ENCODE measurements at places on chromosomes 7 and 10. TPM values are rescaled to one million over a fixed set of nuclear protein-coding genes. Genes with fewer than 3 reads are reported as not detected.

The AGBL3 gene
- polyA plus RNA-seq, result 14.1 TPM

The NPFFR1 gene
- polyA plus RNA-seq, result 0.17 TPM

The FHIP2A gene
- 31.0 TPM for polyA plus RNA-seq

The ATP6V0E2 gene
- 26.1 TPM for polyA plus RNA-seq

The PALD1 gene
- polyA plus RNA-seq, result 12.7 TPM

The PIK3CG gene
- polyA plus RNA-seq, result 2.7 TPM

The LIPF gene
- polyA plus RNA-seq, result 0.35 TPM

The ACTL6B gene
- polyA plus RNA-seq, result 0.09 TPM

The PILRA gene
- 6.3 TPM for polyA plus RNA-seq

The ACSL5 gene
- 5.5 TPM for polyA plus RNA-seq

The EEPD1 gene
- polyA plus RNA-seq, result 8.4 TPM

The WNT2 gene
- 0.77 TPM for polyA plus RNA-seq

The RASSF4 gene
- 36.0 TPM for polyA plus RNA-seq

The ARHGAP21 gene
- polyA plus RNA-seq, result 75.5 TPM

The PDE6C gene
- 1.7 TPM for polyA plus RNA-seq

The KIAA1217 gene
- 99.4 TPM for polyA plus RNA-seq

The AGFG2 gene
- polyA plus RNA-seq, result 11.3 TPM

The KEL gene
- 4.8 TPM for polyA plus RNA-seq

The TCAF2 gene
- 4.3 TPM for polyA plus RNA-seq

The ANXA7 gene
- 89.7 TPM for polyA plus RNA-seq

The IGFBP1 gene
- polyA plus RNA-seq, result 0.40 TPM

The ZNF777 gene
- polyA plus RNA-seq, result 17.7 TPM

The MXI1 gene
- 42.9 TPM for polyA plus RNA-seq

The RNF133 gene
- 0.10 TPM for polyA plus RNA-seq

The CYP2W1 gene
- 4.3 TPM for polyA plus RNA-seq

The KCNMA1 gene
- 3.2 TPM for polyA plus RNA-seq

The KRIT1 gene
- polyA plus RNA-seq, result 64.4 TPM

The XRCC2 gene
- polyA plus RNA-seq, result 6.0 TPM

The ADARB2 gene
- 3.0 TPM for polyA plus RNA-seq

The GBF1 gene
- 53.6 TPM for polyA plus RNA-seq

The ASB10 gene
- polyA plus RNA-seq, result not detected

The CALCR gene
- 0.92 TPM for polyA plus RNA-seq

The ANKRD1 gene
- 0.91 TPM for polyA plus RNA-seq

The GIMAP8 gene
- 8.6 TPM for polyA plus RNA-seq

The MYO1G gene
- 0.64 TPM for polyA plus RNA-seq

The NKX2-3 gene
- not detected for polyA plus RNA-seq

The OR2A42 gene
- polyA plus RNA-seq, result 2.5 TPM

The MMD2 gene
- not detected for polyA plus RNA-seq

The PRKG1 gene
- polyA plus RNA-seq, result 10.7 TPM

The SPDYE1 gene
- 0.40 TPM for polyA plus RNA-seq
